ENCODE measurements at places on chromosomes 1 and 21. TPM values are rescaled to one million over a fixed set of nuclear protein-coding genes. Genes with fewer than 3 reads are reported as not detected.

DNA sequence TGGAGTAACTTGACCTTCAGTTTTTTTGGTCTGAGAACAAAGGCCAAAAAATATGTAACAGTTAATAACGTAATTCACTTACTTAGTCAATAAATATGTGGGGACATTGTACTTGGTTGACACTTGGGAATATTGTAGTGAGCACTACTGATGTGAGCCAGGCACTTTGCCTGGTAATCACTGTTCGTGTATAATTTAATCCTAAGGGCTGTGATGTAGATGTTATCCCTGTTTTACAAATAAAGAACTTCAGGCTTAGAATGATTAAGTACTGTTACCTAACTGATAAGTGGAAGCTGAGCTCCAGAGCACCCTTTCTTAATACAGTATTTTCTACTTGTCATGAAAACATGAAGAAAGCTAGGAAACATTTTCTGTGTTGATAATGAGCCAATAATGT lies 28.0 kb downstream of the PTBP2 start:
- no peak for DNase-seq

DNA sequence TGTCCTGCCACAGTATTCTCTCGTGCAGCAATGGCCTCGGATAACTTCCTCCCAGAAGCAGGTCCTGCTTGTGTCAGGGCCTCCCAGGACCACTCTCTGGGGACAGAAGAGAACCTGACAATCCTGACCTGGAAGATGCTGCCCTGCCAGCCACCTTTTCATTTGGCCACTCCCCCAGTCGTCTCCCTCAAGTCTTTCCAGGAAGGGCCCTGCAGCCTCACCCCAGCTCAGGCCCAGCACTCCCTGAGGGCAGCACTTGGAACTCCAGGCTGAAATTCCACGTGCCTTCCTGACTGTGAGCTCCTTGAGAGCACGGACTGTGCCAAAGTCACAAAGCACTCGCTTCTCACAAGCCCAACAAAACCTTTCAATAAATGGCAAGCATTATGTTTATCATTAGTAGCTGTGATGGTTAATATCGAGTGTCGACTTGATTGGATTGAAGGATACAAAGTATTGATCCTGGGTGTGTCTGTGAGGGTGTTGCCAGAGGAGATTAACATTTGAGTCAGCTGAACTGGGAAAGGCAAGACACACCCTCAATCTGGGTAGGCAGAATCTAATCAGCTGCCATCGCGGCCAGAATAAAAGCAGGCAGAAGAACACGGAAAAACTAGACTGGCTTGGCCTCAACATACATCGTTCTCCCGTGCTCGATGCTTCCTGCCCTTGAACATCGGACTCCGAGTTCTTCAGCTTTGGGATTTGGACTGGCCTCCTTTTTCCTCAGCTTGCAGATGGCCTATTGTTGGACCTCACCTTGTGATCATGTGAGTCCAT lies 2.3 kb upstream of the CLEC20A start:
- no peak for DNase-seq

The SH3D21 gene
- not detected for total RNA-seq

GRCh38 chr21:14591377-14591776 lies 45.3 kb upstream of the SAMSN1 start:
- no peak for DNase-seq

DNA sequence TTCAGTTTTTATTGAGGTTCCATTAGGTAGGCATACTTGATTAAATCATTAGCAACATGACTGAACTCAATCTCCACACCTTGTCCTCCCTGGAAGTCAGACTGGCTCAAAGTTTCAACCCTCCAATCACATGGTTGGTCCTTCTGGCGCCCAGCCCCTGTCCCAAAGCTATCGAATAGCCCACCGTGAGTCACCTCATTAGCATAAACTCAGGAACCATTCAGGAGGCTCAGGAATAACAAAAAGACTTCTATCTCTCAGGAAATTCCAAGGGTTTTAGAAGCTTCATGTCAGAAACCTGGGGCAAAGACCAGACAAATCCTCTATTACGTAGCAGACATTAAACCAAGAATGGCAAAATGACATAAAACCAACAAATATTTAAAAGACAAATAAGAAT lies 78.6 kb downstream of the RGS2 start:
- DNase-seq, result no peak
